ENCODE measurements at places on chromosomes 11 and 22.

DNA sequence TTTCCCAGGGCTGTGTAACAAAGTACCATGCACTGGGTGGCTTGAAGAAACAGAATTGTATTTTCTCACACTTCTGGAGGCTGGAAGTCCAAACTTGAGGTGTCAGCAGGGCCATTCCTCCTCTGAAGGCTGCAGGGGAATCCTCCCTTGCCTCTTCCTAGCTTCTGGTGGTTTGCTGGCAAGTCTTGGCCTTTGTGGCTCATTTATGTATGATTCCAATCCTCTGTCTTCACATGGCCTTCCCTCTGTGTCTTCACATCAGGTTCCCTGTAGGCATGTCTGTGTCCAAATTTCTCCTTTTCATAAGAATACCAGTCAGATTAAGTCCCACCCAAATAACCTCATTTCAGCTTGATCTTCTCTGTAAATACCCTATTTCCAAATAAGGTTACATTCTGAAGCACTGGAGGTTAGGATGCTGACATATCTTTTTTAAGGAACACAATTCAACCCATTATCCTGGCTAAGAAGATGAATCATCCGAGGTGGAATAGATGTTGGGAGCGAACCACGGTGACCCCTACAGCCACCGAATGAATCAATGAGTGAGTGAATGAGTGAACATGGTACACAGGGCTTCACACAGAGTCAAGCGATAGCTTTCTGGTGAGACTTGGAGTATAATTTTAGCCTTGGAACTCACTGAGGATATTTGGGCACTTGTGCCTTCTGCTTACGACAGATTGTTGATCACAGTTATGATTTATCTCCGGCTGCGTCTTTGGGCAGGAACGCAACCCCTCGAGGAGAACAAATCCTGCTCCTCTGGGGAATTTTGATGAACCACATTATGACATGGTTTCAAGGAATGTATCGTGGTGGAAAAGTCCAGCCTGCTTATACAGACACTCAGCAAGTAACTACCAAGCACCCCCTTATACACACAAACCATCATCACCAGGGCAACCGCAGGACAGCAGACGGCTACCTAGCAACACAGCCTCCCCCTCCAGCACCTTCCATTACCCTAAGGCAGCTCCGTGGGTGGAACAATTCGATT lies 34.3 kb upstream of the MICAL2 start:
- no peak for DNase-seq

DNA sequence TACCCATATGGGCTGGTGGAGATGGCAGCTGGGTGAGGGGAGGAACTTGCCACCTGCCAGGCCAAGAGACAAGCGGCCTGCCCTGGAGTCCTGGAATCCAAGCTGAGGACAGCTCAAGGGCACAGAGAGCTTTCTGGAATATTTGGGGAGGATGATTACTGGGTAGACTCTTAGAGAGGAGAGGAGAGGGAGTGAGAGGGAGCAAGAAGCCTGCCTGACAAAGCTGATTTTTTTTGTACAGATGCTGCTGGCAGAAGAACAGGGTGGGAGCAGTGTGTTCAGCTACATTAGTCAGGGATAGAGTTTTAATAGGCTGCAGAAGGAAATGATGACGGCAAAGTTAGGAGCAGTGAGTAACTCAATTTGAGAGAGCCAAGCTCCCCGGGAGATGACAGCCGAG lies 299.3 kb downstream of the NXPE2 start:
- DNase-seq: no peak

- no peak for DNase-seq
These were observed 19.3 kb downstream of the FLRT1 start for GRCh38 chr11:64055077-64055476.

- DNase-seq: no peak
These were observed 435.3 kb downstream of the SOX6 start for GRCh38 chr11:15920856-15921629.

- DNase-seq: no peak
These were observed 18.6 kb downstream of the USH1C start for GRCh38 chr11:17525570-17525969.

DNA sequence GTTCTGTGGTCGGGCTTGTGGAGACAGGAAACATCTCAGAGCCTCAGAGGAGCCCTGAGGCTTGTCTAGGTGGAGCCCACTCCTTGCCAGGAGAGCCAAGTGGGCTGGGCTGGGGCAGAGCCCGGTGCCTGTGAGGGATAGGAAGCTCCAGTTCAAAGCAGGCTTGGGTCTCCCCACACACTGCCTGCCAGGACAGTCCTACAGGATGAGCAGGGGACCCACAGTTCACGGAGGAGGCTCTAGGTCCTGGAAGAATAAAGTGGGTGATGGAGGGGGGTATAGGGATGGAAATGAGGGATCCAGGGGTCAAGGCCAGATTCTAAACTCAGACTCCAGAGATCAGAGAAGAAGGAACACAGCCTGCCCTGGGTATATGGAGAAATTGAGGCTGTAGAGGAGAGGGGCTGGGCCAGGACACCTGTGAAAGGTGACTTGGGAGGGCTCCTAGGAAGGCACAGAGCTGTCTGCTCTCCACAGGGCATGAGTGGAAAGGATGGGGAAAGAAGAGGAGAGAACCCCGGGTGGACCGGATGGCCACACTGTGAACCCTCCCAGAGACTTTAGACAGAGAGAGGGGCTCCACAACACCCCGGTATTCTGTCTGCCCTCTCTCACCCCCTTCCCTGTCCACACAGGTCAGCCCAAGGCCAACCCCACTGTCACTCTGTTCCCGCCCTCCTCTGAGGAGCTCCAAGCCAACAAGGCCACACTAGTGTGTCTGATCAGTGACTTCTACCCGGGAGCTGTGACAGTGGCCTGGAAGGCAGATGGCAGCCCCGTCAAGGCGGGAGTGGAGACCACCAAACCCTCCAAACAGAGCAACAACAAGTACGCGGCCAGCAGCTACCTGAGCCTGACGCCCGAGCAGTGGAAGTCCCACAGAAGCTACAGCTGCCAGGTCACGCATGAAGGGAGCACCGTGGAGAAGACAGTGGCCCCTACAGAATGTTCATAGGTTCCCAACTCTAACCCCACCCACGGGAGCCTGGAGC lies 7.4 kb downstream of the IGLL5 start:
- DNase-seq: no peak

GRCh38 chr22:40721266-40721665 lies 42.0 kb downstream of the MCHR1 start:
- DNase-seq: no peak

GRCh38 chr11:36060926-36061325 lies 117.1 kb downstream of the LDLRAD3 start:
- no peak for DNase-seq

- no peak for DNase-seq
These were observed 27.6 kb downstream of the APLP2 start for GRCh38 chr11:130097285-130097684.

DNA sequence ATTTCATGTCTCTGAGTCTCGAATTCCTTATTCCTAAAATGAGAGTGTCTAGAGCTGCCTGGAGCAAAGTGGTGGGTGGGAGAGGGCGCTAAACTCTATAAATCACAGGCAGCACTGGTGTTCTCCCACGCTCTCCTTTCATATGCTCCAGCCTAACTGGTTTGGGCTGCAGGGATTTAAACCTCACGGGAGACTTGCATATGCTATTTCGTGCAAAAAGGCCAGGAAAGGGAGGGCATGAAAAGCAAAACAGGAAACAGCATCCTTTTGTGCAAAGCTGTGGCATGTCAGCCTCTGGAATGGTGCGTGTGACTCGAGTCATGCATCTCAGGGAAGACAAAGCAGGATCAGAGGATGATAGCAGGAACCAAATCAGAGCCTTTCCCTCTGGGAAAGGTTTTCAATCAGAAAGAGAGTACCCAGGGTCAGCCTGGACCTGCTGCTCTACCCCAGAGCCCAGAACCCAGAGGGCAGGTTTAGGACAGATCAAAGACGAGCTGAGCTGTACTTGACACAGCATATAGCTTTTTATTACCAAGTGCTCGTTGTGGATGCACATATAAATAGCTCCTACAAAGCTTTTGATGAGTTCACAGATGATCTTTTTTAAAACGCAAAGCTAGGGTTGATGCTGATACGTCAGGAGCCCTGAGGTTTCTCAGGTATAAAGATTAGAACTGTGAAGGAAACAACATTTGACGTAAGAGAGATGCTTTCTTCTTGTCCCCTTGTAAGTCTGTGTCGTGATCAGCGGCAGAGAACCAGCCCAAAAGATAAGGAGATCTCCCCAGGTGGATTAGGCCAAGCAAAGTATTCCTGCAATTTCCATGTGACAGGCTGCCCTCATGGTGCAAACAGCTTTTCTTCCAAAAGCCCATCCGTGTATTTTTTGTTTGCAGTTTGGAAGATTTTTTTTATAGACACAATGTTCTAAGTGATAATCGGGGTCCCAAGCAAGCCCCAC lies 46.2 kb upstream of the YWHAH start:
- DNase-seq: no peak

GRCh38 chr11:132047167-132047566 lies 676.8 kb downstream of the NTM start:
- no peak for DNase-seq

DNA sequence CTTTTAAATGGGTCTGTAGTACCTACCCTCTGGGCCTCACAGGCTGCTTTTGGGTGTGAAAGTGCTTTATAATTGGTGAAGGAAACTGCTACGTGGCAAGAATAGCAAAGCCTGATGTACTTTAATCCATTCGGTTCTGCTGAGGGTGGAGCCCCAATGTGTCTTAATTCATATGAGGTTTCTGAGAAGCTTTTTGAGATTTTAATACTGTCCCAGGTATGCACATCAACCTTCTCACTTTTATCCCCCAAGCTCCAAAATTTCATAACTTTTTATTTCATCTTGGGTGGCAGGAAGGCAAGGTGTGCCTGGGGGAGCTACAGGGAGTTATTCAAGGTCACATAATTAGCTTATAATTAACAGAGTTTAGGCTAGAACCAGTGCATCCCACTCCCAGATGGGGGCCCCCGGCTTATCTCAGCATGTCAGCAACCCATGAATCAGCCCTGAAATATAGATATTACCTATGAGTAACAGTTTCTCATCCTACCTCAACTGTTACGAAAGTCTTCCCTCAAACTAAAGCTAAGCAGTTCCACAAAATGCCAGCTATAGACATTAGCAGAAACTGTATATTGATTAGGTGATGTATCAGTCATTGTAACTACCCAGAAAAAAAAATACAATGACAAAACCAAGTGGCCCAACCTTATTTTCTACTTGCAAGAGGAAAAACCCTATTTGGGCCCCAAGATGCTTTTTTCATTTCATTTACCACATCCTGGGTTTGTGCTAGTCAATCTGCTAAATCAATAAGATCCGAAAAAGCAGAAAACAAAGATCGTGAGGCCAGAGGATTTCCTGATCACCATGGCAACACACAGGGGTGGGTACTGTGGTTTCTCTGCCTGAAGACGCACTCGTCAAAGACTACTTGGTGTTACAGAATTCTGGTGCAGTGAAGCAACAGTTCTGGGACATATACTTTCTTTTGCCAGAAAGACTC lies 26.7 kb downstream of the CD44 start:
- peak; percentile 66 for DNase-seq

GRCh38 chr11:112826788-112827187 lies 134.4 kb upstream of the NCAM1 start:
- DNase-seq: no peak
